ENCODE measurements at places on chromosomes 3 and 15. TPM values are rescaled to one million over a fixed set of nuclear protein-coding genes. Genes with fewer than 3 reads are reported as not detected.

DNA sequence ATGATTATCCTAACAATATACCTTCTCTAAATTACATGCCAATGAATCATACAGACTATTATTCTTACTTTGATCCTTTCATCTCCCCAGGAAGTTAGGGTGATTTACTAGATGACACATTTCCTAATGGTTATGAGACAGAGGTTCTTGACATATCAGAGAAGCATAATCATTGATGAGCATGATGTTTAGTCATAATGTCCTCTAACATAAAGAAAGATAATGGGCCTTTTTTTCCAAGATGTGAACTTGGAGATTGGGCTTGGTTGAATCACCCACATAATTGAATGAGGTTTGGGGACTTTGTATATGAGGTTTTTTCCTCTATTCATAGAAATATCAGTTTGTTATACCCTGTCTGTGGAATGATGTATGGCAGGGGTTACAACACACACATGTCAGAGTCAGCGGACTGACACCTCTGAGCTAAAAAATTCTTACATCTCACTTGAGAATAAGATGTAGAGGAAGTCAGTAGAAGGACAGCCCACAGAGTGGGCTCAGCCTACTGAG, 69.7 kb upstream of the DCBLD2 start:
- no peak overlapping the region for H3K27ac ChIP-seq
- H3K36me3 ChIP-seq: no peaks in the 10 kb centered on the region
- H3K4me3 ChIP-seq: no peak overlapping the region
- no peak for DNase-seq

- no peaks in the 10 kb centered on the region for H3K27me3 ChIP-seq
- H3K36me3 ChIP-seq: no peaks in the 10 kb centered on the region
- H3K27ac ChIP-seq: peak overlapping the region; percentile 63
- peak; percentile 57 for DNase-seq
- no peaks in the 10 kb centered on the region for H3K4me1 ChIP-seq
Measured at GRCh38 chr3:171646357-171647133, 163.7 kb downstream of the PLD1 start.

- H3K4me3 ChIP-seq: peak overlapping the region; percentile 53
- peak overlapping the region; percentile 79 for H3K27ac ChIP-seq
- DNase-seq: peak; percentile 81
- peaks cover 7% of the 10 kb centered on the region for H3K27me3 ChIP-seq
- peaks cover 18% of the 10 kb centered on the region for H3K36me3 ChIP-seq
Measured at GRCh38 chr3:46845397-46845859, 17.8 kb downstream of the MYL3 start.

- H3K27ac ChIP-seq: no peak overlapping the region
- no peak for DNase-seq
- no peaks in the 10 kb centered on the region for H3K27me3 ChIP-seq
- no peak overlapping the region for H3K4me3 ChIP-seq
- H3K36me3 ChIP-seq: peaks cover 12% of the 10 kb centered on the region
Measured at GRCh38 chr15:40329804-40330203, 6.3 kb downstream of the INAFM2 start.

DNA sequence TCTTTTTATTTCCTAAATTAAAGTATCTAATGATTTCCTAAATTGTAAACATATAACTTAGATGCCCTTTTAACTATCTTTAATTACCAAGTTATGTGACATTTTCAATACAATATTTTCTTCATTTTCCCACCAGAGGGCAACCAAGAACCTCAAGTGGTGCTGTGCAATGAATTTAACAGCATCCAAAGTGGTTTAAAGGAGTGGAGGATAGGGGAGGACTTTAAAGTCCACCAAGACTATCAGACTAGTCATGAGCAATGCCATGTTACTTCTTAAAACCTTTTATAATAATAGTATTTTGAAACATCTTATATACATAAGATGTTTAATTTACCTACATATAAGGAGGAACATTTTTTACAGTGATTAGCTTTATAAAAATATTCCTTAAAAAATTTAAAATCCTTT, 74.4 kb downstream of the DLG1 start:
- H3K4me3 ChIP-seq: no peak overlapping the region
- no peaks in the 10 kb centered on the region for H3K36me3 ChIP-seq
- no peak for DNase-seq
- no peak overlapping the region for H3K27ac ChIP-seq

GRCh38 chr3:39295184-39295775, 15.4 kb upstream of the CX3CR1 start:
- H3K27me3 ChIP-seq: no peaks in the 10 kb centered on the region
- no peak for DNase-seq
- no peaks in the 10 kb centered on the region for H3K4me1 ChIP-seq
- no peaks in the 10 kb centered on the region for H3K36me3 ChIP-seq
- no peak overlapping the region for H3K4me3 ChIP-seq

DNA sequence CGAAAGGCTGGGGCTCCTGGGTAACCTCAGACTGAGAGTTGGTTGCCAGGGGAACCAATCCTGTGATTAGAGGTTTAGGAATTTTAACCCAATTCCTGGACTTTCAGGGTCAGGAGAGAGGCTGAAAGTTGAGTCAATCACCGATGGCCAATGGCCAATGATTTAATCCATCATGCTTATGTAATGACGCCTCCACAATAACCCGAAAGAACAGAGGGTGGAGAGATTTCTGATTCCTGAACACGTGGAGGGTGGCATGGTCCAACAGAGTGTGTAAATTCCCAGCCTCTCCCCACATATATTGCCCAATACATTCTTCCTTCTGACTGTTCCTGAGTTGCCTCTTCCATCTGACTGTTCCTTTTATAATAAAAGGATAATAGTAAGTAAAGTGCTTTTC, 137.2 kb upstream of the CBLB start:
- no peak overlapping the region for H3K27ac ChIP-seq
- no peak for DNase-seq
- H3K4me1 ChIP-seq: no peaks in the 10 kb centered on the region
- no peak overlapping the region for H3K4me3 ChIP-seq

DNA sequence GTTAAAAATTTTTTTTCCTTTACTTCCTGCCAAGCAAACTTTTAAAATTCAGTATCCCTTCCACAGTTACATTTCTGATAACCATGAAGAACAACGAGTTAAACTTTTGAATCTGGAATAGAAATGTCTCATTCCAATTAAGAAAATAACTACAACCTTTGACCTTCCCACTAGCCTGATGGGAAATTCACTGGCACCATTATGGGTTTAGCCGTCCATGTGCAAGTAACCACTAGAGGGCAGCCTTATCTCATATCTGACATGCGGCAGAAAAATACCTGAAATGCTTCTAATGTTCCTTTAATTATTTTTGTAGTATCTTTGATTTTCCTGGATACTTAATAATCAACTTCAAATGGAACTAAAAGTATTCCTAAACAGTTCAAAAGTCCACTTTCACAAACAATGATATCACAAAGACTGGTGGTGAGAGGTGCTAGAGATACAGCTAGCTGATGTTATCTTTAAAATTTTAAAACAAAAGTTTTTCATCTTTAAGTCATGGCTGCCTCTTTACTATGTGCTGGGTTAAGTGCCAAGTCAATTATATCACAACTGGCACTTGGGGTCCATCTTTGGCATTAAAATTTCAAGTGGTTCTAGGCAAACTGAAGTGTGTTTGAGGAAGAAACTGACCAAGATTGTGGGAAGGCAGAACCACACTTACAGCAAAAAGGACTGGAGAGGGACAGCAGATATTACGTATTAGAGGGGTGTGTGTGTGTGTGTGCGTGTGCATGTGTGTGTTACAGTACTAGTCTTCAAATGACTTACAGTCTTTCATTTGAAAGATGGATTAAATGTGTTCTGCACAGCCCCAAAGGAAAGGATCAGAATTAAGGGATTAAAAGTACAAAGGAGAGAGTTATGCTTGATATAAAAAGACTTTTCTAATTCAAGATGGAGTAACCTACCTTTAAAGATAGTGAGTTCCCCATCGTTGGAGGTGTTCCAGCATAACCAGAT, 107.1 kb upstream of the ICE2 start:
- H3K4me1 ChIP-seq: peaks cover 72% of the 10 kb centered on the region
- no peak overlapping the region for H3K4me3 ChIP-seq
- no peak overlapping the region for H3K27ac ChIP-seq
- DNase-seq: no peak
- peaks cover 28% of the 10 kb centered on the region for H3K27me3 ChIP-seq

- no peaks in the 10 kb centered on the region for H3K36me3 ChIP-seq
- H3K27ac ChIP-seq: no peak overlapping the region
- no peaks in the 10 kb centered on the region for H3K4me1 ChIP-seq
- H3K27me3 ChIP-seq: no peaks in the 10 kb centered on the region
Measured at GRCh38 chr15:79380755-79381497, 51.2 kb upstream of the MINAR1 start.

GRCh38 chr3:114418724-114419543, 125.1 kb downstream of the TIGIT start:
- no peak overlapping the region for H3K4me3 ChIP-seq
- no peak for DNase-seq

- DNase-seq: no peak
- no peak overlapping the region for H3K27ac ChIP-seq
- no peaks in the 10 kb centered on the region for H3K36me3 ChIP-seq
- H3K4me1 ChIP-seq: no peaks in the 10 kb centered on the region
- no peaks in the 10 kb centered on the region for H3K27me3 ChIP-seq
- H3K4me3 ChIP-seq: no peak overlapping the region
Measured at GRCh38 chr3:23931597-23931996, 13.5 kb upstream of the NR1D2 start.

- no peaks in the 10 kb centered on the region for H3K27me3 ChIP-seq
- DNase-seq: no peak
- H3K4me1 ChIP-seq: peaks cover 6% of the 10 kb centered on the region
- no peak overlapping the region for H3K27ac ChIP-seq
- H3K4me3 ChIP-seq: no peak overlapping the region
Measured at GRCh38 chr15:99931703-99932603, 198.7 kb upstream of the LYSMD4 start.

- H3K36me3 ChIP-seq: no peaks in the 10 kb centered on the region
- DNase-seq: no peak
- no peaks in the 10 kb centered on the region for H3K27me3 ChIP-seq
- no peak overlapping the region for H3K27ac ChIP-seq
- peaks cover 4% of the 10 kb centered on the region for H3K4me1 ChIP-seq
Measured at GRCh38 chr15:90749754-90750153, 32.6 kb downstream of the BLM start.

- no peaks in the 10 kb centered on the region for H3K36me3 ChIP-seq
- no peaks in the 10 kb centered on the region for H3K27me3 ChIP-seq
- H3K27ac ChIP-seq: no peak overlapping the region
- no peak for DNase-seq
- H3K4me3 ChIP-seq: no peak overlapping the region
Measured at GRCh38 chr3:105490045-105490444, 123.3 kb downstream of the ALCAM start.

DNA sequence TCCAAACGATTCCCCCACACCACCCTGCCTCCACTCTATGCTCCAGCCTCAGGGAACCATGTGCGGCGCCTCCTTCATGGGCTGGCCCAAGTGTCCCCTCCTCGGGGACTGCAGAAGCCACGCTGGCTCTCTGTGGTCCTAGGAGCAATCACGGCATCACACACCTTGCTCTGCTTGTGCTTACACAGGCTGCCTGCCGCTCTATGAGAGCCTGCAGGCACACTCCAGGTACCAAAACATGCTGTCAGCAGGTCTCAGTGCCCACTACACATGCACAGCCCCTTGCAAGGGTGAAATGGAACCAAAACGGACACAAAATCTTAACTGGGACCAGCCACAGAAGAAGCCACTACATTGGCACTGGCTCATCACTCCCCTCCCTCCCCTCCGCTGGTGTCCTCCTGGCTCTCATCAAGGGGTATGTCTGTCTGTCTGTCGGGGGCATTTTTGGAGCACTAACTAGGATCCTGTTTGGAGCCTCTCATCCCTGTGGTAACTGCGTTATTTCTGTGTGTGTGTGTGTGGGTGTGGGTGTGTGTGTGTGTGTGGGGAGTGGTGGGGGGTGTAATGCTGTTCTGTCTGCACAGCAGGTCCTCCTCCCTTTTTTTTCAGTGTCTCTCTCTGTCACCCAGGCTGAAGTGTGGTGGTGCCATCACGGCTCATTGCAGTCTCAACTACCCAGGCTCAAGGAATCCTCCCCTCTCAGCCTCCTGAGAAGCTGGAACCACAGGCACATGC, 60.6 kb downstream of the DHX30 start:
- no peak overlapping the region for H3K4me3 ChIP-seq
- no peaks in the 10 kb centered on the region for H3K36me3 ChIP-seq
- no peak overlapping the region for H3K27ac ChIP-seq
- DNase-seq: no peak

DNA sequence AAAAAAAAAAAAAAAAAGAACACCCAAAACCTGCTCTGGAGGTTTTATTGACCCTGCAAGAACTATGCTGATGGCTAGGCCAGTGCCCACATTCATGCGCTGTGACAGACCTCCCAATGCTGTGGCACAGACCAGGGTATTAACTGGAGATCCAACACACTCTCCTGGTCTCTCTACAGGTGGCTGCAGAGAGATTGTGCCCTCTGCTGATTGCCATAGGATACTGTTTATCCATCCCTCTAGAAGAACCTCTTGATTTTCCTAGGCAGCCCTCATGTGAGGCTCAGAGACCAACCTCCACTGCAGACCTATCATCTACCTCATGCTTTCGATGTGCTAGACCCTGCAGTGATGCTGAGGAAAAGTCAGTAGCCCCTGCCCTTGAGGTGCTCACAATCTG, 125.5 kb upstream of the TRIM42 start:
- DNase-seq: no peak
- no peak overlapping the region for H3K4me3 ChIP-seq
- no peaks in the 10 kb centered on the region for H3K36me3 ChIP-seq
- no peaks in the 10 kb centered on the region for H3K4me1 ChIP-seq
- no peaks in the 10 kb centered on the region for H3K27me3 ChIP-seq

- no peak overlapping the region for H3K27ac ChIP-seq
- H3K36me3 ChIP-seq: no peaks in the 10 kb centered on the region
- no peaks in the 10 kb centered on the region for H3K27me3 ChIP-seq
- DNase-seq: no peak
- no peaks in the 10 kb centered on the region for H3K4me1 ChIP-seq
- no peak overlapping the region for H3K4me3 ChIP-seq
Measured at GRCh38 chr3:29152379-29152778, 128.5 kb upstream of the RBMS3 start.

GRCh38 chr3:191944835-191945234, 483.9 kb downstream of the PYDC2 start:
- no peak overlapping the region for H3K27ac ChIP-seq
- no peak for DNase-seq
- no peaks in the 10 kb centered on the region for H3K36me3 ChIP-seq
- no peak overlapping the region for H3K4me3 ChIP-seq

GRCh38 chr3:99878005-99878404, 60.3 kb downstream of the CMSS1 start:
- no peaks in the 10 kb centered on the region for H3K27me3 ChIP-seq
- no peak for DNase-seq
- peak overlapping the region; percentile 96 for H3K27ac ChIP-seq

GRCh38 chr15:70852501-70853317, 1.2 kb downstream of the LARP6 start:
- H3K36me3 ChIP-seq: no peaks in the 10 kb centered on the region
- no peaks in the 10 kb centered on the region for H3K27me3 ChIP-seq
- DNase-seq: no peak
- H3K4me1 ChIP-seq: no peaks in the 10 kb centered on the region
- peak overlapping the region; percentile 95 for H3K27ac ChIP-seq

Gene AGTR1
- total RNA-seq: 1.8 TPM

Gene KIF15
- total RNA-seq: 0.82 TPM

Gene ARGFX
- total RNA-seq: not detected

Gene ECT2
- 5.3 TPM for total RNA-seq

Gene ARHGAP31
- 32.3 TPM for total RNA-seq

Gene IL1RAP
- 5.6 TPM for total RNA-seq

Gene SCAANT1
- total RNA-seq: not detected

Gene DPPA2
- total RNA-seq: not detected

Gene SLC51A
- not detected for total RNA-seq

Gene ADAMTSL3
- total RNA-seq: 4.3 TPM

Gene ALG1L2
- not detected for total RNA-seq

Gene MEIS2
- 64.5 TPM for total RNA-seq

Gene SH2D7
- total RNA-seq: not detected
